Activated T-helper 17 cell treated with anti-CD3 and anti-CD28 coated beads, Interleukin-2, amount 50 U/mL, for 72 hours (primary cell): ENCODE measurements at places on chromosomes 4 and X.
A peak's percentile ranks its signal among the peaks of the same experiment; 100 is the strongest.

GRCh38 chr4:10082459-10083272 lies 33.9 kb downstream of the WDR1 start:
- H3K27ac ChIP-seq = no peak overlapping the region
- no peaks in the 10 kb centered on the region for H3K4me1 ChIP-seq
- no peak overlapping the region for H3K4me3 ChIP-seq
- H3K27me3 ChIP-seq = no peaks in the 10 kb centered on the region
- H3K36me3 ChIP-seq = peaks cover 99% of the 10 kb centered on the region

- ATAC-seq = no peak
- H3K4me3 ChIP-seq = no peak overlapping the region
- no peaks in the 10 kb centered on the region for H3K4me1 ChIP-seq
- peak overlapping the region; percentile 36 for H3K27ac ChIP-seq
Observed at GRCh38 chrX:1075156-1075555, 137.3 kb downstream of the CRLF2 start.

DNA sequence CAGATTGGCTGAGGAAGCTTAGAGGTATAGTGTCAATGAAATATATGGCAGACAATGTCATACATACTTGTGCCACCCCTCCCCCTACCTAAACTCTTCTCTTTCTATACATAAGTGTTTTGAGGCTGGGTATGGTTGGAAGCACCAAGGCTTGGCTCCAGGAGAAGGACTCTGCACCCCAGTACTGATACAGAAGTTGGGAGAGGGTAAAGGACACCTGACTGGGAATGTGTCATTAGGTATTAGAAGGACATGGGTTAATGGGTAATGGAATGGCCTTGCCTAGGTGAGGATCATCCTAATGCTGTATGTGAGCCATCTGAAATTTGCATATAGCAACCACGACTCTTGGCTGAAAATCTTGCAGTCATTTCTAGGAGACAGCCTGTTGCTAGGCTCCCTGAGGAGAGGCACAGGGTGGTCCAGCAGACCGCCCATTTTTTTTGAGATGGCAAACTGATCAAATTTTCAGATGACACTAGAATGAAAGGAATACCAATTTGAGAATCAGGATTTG lies 26.8 kb upstream of the AP1S2 start:
- no peaks in the 10 kb centered on the region for H3K36me3 ChIP-seq
- no peak overlapping the region for H3K4me3 ChIP-seq
- peaks cover 3% of the 10 kb centered on the region for H3K27me3 ChIP-seq

DNA sequence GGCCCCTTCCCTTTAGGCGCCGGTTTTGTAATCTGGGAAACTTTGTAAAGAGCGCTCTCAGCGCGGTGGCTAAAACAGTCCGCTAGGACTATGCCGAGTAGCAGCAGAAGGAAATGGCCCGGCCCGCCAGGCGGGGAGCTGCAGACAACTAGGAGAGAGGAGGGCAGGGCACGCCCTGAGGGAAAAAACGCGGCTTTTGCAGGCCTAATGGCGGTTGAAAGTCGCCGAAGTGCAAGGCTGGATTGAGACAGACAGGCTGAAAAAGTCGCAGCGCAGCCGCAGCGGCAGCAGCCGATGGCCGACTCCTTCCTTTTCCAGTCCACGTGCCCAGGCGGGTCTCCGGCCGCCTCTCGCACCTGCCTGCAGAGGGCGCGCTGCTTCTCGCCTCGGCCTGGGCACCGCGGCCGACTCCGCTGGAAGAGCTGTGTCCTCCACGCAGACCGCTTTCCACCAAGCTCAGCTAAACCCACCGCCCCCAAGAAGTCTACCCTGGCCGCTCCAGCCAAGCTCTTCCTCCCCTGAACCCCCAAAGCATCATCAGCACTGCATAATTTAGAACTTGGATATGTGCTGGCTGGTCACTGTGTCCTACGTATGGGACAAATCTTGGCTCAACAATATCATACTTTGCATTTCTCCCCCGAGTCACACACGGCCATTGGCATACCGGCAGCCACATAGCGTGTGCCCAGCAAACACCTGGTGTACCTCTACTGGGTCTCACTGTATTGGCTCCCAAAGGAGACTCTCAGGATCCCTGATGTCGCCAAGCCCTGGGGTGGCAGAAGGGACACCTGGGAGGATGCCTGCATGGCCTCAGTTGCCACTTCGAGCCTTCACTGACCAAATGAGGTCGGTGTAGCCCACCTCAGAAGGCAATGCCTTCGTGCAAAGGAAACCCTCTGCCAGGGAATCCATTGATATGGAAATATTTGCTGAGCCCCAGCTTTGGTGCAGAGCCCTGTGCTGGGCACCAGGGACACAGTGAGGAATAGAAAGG lies 14.5 kb downstream of the SLC25A5 start:
- no peak overlapping the region for H3K27ac ChIP-seq
- peak overlapping the region; percentile 71 for H3K4me3 ChIP-seq
- no peaks in the 10 kb centered on the region for H3K4me1 ChIP-seq
- H3K36me3 ChIP-seq = no peaks in the 10 kb centered on the region
- H3K27me3 ChIP-seq = no peaks in the 10 kb centered on the region
- ATAC-seq = peak; percentile 97

GRCh38 chr4:6464842-6465588 lies 7.4 kb downstream of the PPP2R2C start:
- H3K27ac ChIP-seq = no peak overlapping the region
- H3K36me3 ChIP-seq = no peaks in the 10 kb centered on the region
- H3K27me3 ChIP-seq = peaks cover 51% of the 10 kb centered on the region
- no peak for ATAC-seq
- H3K4me1 ChIP-seq = no peaks in the 10 kb centered on the region

- H3K27ac ChIP-seq = no peak overlapping the region
- no peaks in the 10 kb centered on the region for H3K27me3 ChIP-seq
- no peak overlapping the region for H3K4me3 ChIP-seq
- no peaks in the 10 kb centered on the region for H3K4me1 ChIP-seq
Observed at GRCh38 chr4:124666496-124666895, 46.0 kb downstream of the ANKRD50 start.

DNA sequence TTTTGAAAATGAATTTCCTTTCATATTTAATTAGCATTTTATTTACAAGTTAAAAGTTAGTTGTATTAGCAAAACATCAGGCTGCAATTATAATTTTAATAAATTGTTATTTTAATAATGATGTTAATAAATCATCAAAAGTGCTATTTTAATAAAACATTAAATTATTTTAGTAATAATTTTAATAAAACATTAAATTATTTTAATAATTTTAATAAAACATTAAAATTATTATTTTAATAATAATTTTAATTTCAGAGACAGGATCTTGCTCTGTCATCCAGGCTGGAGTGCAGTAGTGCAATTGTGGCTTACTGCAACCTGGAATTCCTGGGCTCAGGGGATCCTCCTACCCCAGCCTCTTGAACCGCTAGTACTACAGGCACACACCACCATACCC lies 10.8 kb downstream of the RAP2C start:
- H3K27me3 ChIP-seq = no peaks in the 10 kb centered on the region
- peaks cover 12% of the 10 kb centered on the region for H3K4me1 ChIP-seq
- peaks cover 71% of the 10 kb centered on the region for H3K36me3 ChIP-seq
- H3K27ac ChIP-seq = no peak overlapping the region
